ENCODE measurements at places on chromosomes 6 and 20. TPM values are rescaled to one million over a fixed set of nuclear protein-coding genes. Genes with fewer than 3 reads are reported as not detected.
A peak's percentile ranks its signal among the peaks of the same experiment; 100 is the strongest.

DNA sequence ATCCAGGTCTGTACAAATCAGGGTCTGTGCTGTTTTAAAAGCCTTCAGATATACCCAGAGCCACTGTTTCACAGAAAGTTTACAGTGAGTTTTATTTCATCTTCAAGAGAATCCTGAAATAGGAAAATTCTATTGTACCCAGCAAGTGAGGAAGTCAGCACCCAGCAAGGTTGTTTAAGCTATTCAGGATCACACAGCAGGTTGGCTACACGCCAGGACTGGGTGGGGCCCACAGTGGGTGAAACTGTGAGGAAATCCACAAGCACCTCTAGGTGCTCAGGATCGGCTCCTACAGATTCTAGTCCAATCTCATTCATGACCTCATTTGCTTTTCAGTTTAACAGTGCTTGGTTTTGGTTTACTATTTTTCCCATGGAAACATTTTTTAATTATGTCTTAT lies 128.9 kb downstream of the SYNDIG1 start:
- no peak for DNase-seq

GRCh38 chr6:33312361-33313104 lies 1.3 kb downstream of the TAPBP start:
- peak; percentile 85 for DNase-seq

DNA sequence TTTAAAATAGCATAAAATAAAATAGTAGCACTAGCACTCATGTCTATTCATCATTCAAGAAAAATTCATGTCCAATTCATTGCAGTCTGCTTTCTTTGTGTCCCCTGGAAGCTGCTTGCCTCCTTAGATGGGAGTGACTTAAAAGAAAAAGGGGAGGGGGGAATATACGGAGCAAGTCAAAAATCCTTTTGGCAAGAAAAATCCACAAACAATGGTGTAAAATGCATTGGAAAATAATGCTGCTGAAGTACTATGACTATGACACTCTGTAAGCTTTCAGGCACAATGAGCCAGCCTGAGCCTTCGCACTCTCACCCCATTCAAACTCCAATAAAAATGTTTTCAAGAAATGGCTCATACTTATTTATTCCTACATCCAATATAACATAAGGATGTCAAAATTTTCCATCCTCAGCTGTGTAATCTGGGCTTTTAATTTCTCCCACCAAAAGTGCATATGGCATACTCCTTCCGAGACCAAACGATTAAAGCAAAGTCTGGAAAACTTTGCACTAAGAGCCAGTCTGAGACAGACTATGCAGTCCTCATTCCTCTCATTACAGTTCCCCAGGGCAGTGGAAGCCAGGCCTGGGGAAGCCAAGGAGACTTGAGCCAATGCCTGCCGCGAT lies 790 bp downstream of the NEDD9 start:
- DNase-seq = peak; percentile 65

- DNase-seq = no peak
These were observed 38.6 kb upstream of the PLCG1 start for GRCh38 chr20:41098703-41099250.

ZSCAN23 gene
- polyA plus RNA-seq = 0.91 TPM

DNA sequence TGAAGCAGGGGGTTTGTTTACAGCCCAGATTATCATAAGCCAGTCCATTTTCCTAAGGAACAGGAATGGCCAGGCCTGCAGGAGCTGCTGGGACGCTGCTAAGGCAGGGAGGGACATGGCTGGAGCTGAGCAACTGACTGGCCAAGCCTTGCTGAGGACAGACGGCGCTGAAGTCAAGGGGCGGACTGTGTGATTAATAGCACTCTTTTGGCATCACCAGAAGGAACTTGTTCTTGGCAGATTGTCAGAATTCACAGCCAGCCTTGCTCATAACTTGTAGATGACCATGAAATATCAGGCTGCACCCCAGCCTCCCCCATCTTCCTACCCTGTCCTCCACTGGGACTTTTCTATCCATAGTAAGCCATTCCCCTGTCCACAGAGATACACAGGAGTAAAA lies 218.8 kb upstream of the RNF24 start:
- peak; percentile 45 for DNase-seq

All from mammary epithelial cell (primary cell).